Fibroblast of lung (primary cell): ENCODE measurements at places on chromosomes 3 and 15.
A peak's percentile ranks its signal among the peaks of the same experiment; 100 is the strongest.

DNA sequence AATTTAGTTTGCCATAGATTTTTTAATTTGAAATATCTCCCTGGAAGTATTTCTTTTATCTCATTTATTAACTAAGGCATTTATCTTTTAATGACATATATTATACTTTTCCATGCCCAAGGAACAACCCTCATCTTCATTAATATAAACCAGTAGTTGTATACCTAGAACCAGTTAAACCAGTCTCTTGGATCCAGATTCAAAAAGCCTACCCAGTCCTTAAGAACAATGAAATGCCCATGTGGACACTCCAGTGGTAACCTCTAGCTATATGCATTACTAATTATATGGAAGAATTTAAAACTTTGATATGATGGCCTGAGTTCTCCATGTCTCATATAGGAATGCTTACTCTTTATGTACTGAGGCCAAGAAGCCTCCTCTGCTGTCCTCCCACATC is 4.8 kb downstream of the SIDT1 start:
- peaks cover 31% of the 10 kb centered on the region for H3K27me3 ChIP-seq
- H3K36me3 ChIP-seq, result no peaks in the 10 kb centered on the region
- no peak overlapping the region for H3K27ac ChIP-seq
- H3K4me1 ChIP-seq, result peaks cover 4% of the 10 kb centered on the region

- H3K27ac ChIP-seq, result peak overlapping the region; percentile 12
- peak; percentile 83 for DNase-seq
- peaks cover 6% of the 10 kb centered on the region for H3K4me1 ChIP-seq
- H3K27me3 ChIP-seq, result no peaks in the 10 kb centered on the region
- H3K36me3 ChIP-seq, result no peaks in the 10 kb centered on the region
- no peak overlapping the region for H3K4me3 ChIP-seq
These were observed 68.1 kb upstream of the NMNAT3 start for GRCh38 chr3:139745831-139746230.

DNA sequence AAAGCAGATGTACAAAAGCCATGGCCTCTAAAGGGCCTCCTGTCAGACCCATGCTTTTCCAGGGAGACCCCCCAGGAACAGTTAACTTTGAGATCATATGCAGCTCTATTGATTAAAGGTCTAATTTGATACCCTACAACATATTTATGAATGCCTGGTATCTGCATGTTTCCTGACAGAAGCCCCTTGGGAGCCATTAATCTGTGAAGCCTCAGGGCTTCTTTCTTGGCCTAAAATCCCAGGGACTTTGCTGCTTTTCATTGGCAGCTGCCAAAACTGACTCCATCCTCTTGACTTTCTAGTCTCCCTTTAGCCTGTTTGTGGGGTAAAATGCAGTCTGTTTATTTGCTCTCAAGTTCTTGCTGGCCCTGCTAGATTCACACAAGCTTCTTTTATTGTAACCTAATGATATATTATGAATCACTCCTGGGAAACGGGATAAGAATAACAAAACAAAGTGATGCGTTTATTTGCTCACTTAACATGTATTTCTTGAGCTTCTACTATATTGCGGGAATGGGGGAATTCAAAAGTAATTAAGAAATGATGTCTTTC is 257.0 kb downstream of the LSAMP start:
- H3K27me3 ChIP-seq, result no peaks in the 10 kb centered on the region
- H3K4me3 ChIP-seq, result no peak overlapping the region
- peak; percentile 41 for DNase-seq
- H3K27ac ChIP-seq, result no peak overlapping the region
- no peaks in the 10 kb centered on the region for H3K4me1 ChIP-seq
- H3K36me3 ChIP-seq, result no peaks in the 10 kb centered on the region

DNA sequence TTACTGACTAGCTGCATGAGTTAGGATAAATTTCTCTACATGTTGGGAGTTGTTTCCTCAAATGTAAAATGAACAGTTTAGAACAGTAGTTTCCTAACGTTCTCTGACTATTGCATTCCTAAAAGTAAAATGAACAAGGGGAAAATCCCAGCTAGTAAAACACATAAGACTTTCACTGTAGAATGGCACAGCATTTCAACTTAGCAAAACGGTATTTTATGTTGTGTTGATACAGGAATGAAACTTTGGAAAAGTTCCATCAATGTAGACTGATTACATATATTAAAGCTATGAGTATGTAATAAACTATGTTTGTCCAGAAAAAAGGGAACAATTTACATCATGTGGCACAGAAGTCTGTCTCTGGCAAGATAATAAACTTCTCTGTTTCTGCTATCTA is 297.4 kb upstream of the EPHA3 start:
- H3K36me3 ChIP-seq, result no peaks in the 10 kb centered on the region
- no peak overlapping the region for H3K27ac ChIP-seq
- no peak overlapping the region for H3K4me3 ChIP-seq
- no peaks in the 10 kb centered on the region for H3K27me3 ChIP-seq
- peaks cover 4% of the 10 kb centered on the region for H3K4me1 ChIP-seq

- H3K27ac ChIP-seq, result no peak overlapping the region
- DNase-seq, result no peak
These were observed 114.8 kb upstream of the ATP2B2 start for GRCh38 chr3:10619989-10620832.

GRCh38 chr15:56236197-56236596 is 7.5 kb downstream of the RFX7 start:
- H3K27me3 ChIP-seq, result no peaks in the 10 kb centered on the region
- no peak overlapping the region for H3K4me3 ChIP-seq
- DNase-seq, result no peak
- H3K4me1 ChIP-seq, result no peaks in the 10 kb centered on the region

DNA sequence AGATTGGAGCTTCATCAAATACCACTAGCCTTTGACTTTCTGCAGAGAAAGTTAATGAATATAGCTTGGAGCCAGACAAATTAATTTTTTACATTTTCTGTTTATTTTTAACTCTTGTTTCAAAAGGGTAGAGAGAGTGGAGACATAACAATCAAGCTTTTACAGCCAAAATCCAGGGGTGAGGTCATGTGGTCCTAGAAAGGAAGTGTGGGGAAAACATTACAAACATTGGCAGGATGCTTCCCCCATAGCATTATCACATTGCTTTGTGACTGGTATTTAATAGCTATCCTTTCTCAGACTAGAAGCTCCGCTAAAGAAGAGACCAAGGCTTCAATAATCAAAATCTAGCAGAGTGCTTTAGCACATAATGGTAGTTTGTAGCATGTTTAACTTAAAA is 46.4 kb upstream of the PHLDB2 start:
- peaks cover 11% of the 10 kb centered on the region for H3K4me1 ChIP-seq
- no peaks in the 10 kb centered on the region for H3K27me3 ChIP-seq
- no peak overlapping the region for H3K4me3 ChIP-seq

DNA sequence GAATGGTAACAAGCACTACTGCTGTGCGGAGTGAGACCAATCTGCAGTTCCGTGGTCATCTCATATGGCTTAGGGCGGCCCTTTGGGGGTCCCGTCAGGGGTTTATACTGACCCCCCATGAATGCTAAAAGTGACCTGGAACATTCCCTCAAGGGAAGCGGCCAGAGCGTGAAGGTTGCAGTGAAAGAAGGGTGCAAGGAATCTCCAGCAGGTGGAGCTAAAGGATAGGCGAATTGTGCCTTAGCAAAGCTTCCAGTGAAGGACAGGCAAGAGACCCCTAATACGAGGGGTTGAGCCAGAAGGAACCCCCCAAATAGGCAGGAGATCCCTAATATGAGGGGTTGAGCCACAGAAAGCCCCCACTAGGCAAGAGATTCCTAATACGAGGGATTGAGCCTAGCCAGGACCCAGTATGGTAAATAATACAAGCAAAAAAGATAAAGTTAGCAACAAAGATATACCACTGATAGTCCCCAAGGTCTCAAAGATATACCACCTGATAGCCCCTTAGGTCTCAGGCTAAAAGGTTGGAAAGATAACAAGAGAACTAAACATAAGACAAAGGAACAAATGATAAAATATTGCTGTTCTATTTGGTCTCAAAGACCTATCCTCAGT is 32.8 kb downstream of the ZNF589 start:
- no peak overlapping the region for H3K27ac ChIP-seq
- H3K27me3 ChIP-seq, result no peaks in the 10 kb centered on the region
- peak; percentile 70 for DNase-seq

GRCh38 chr3:153513236-153513635 is 351.2 kb downstream of the RAP2B start:
- no peaks in the 10 kb centered on the region for H3K36me3 ChIP-seq
- H3K27ac ChIP-seq, result no peak overlapping the region
- peak; percentile 13 for DNase-seq
- no peaks in the 10 kb centered on the region for H3K4me1 ChIP-seq

- no peak overlapping the region for H3K27ac ChIP-seq
- H3K36me3 ChIP-seq, result no peaks in the 10 kb centered on the region
- no peak overlapping the region for H3K4me3 ChIP-seq
- H3K4me1 ChIP-seq, result no peaks in the 10 kb centered on the region
These were observed 63.3 kb downstream of the ATP1B3 start for GRCh38 chr3:141939759-141940158.

- H3K4me3 ChIP-seq, result peak overlapping the region; percentile 2
- DNase-seq, result peak; percentile 98
- H3K27ac ChIP-seq, result peak overlapping the region; percentile 55
These were observed 29.1 kb downstream of the ANKRD28 start for GRCh38 chr3:15768421-15769255.

DNA sequence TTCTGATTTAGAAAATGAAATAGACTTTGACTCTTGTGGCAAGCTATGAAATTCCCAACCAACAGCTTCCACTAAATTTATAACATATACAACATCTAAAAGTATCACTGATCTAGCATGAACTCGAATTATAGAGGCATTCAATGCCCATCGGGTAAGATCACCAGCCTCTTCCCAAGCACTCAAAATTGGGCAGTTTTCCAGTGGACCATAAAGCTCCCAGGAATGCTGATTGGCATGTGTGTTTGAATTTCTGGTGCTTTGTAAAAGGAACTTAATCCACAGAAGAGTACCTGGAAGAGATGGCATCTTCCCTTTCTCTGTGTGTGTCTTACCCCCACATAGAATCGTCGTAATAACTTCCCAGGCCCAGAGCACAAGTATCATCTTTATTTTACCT is 10.0 kb downstream of the LRTM1 start:
- H3K4me3 ChIP-seq, result no peak overlapping the region
- no peak for DNase-seq
- H3K27ac ChIP-seq, result no peak overlapping the region
- no peaks in the 10 kb centered on the region for H3K36me3 ChIP-seq

GRCh38 chr15:74542166-74543042 is 1.4 kb downstream of the ARID3B start:
- H3K4me1 ChIP-seq, result peaks cover 17% of the 10 kb centered on the region
- no peak for DNase-seq
- no peaks in the 10 kb centered on the region for H3K36me3 ChIP-seq
- H3K27ac ChIP-seq, result no peak overlapping the region
- no peak overlapping the region for H3K4me3 ChIP-seq

GRCh38 chr3:113428581-113428980 is 12.7 kb downstream of the CFAP44 start:
- peak; percentile 20 for DNase-seq
- no peaks in the 10 kb centered on the region for H3K27me3 ChIP-seq
- H3K4me3 ChIP-seq, result no peak overlapping the region
- H3K36me3 ChIP-seq, result no peaks in the 10 kb centered on the region
- H3K4me1 ChIP-seq, result no peaks in the 10 kb centered on the region

DNA sequence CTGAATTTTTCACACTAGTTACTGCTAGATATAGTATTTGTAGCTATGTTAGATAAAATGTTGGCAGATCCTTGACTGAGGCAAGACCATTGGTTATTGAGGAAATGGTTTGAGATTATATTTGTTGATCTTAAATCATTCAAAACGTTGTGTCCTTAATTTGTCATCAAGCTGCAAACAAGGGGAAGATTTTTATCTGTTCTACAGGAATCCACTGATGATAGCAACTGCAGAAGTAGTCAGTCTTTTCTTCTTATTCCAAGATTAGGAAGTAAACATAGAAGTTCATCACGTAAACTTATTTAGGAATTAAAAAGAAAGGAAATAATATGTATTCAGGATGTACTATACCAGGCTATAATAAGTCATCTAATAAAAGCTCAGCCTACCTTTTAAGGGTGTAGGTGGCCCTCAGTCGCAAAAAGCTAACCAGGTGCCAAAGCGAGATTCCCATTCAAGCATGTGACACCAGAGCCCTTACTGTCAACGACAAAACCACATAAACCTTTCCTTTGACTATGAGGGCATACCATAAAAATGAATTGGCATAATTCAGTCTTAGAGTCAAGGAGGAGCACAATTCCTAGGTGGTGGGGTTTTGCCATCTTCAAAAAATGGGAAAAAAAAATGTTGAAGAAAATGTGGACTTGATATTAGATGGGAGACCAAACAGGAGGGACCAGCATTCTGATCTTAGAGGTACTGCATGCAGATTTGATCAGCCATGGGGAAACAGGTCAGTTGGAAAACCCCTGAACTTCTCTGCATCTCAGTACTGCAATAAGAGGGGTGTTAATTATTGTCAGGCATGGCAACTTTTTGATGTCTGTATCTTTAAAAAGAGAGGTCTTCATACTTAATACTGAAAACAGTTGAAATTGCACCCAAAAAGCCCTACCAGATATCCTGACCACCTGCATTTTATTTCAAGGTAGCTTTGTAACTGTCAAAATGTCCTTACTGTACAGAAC is 212.5 kb upstream of the UBE2E1 start:
- H3K27me3 ChIP-seq, result no peaks in the 10 kb centered on the region
- H3K27ac ChIP-seq, result no peak overlapping the region
- H3K4me3 ChIP-seq, result no peak overlapping the region
- no peaks in the 10 kb centered on the region for H3K36me3 ChIP-seq
- DNase-seq, result no peak

DNA sequence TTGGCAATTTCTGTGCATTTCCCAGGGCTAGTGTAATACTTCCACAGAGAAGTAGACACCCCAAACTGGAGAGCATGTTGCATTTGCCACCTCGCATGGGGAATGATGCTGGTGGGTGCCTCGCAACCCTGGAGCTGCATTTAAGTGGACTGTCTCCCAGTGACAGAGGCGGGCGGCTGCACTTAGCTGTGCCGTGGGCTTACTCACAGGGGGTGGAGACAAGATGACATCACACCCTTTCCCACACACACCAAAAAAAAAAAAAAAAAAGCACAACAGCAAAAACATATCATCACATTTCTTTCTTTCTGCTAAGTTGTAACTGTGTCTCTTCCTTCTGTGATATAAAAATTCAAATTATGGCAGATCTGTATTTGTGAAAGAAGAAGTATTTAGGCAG is at the start of gene ABI3BP:
Gene ABI3BP (minus strand): TSS at position 113 of the 400 bp plus-strand sequence. CDS start 37 bp downstream, at position 76.
- peak within 1 kb of the TSS; percentile 60 for H3K27ac ChIP-seq
- H3K36me3 ChIP-seq, result no peaks in the 10 kb centered on the region
- H3K4me1 ChIP-seq, result no peaks in the 10 kb centered on the region
- H3K27me3 ChIP-seq, result no peaks in the 10 kb centered on the region
- DNase-seq, result peak; percentile 82
- H3K4me3 ChIP-seq, result peak within 1 kb of the TSS; percentile 63

- H3K4me3 ChIP-seq, result no peak overlapping the region
- no peaks in the 10 kb centered on the region for H3K27me3 ChIP-seq
- H3K36me3 ChIP-seq, result no peaks in the 10 kb centered on the region
- H3K27ac ChIP-seq, result peak overlapping the region; percentile 56
These were observed 14.2 kb upstream of the ANKDD1A start for GRCh38 chr15:64897345-64897985.

GRCh38 chr15:61393949-61394348 is 164.8 kb upstream of the RORA start:
- H3K4me1 ChIP-seq, result no peaks in the 10 kb centered on the region
- H3K27me3 ChIP-seq, result no peaks in the 10 kb centered on the region
- H3K27ac ChIP-seq, result no peak overlapping the region
- DNase-seq, result peak; percentile 37
- no peaks in the 10 kb centered on the region for H3K36me3 ChIP-seq
